AG20443 (cell line): ENCODE measurements at places on chromosomes 7 and 10.

DNA sequence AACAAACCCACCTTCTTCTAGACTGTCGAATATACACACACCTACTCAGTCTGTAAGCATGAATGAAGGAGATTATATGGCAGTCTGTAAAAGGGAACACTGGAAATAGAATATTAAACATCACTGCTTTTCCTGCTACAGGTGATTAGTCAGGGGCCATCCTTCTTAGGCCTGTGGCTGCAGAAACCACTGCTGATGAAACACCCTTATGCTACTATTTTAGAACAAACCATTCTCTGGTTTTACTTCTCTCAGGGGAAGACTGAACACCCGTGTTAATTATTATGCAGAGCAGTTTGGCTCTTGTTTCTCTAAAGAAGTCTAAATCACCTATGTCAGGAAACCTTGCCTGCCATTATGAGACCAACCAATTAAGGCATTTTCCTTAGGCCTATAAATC lies 351.1 kb upstream of the KLF6 start:
- no peak for DNase-seq

DNA sequence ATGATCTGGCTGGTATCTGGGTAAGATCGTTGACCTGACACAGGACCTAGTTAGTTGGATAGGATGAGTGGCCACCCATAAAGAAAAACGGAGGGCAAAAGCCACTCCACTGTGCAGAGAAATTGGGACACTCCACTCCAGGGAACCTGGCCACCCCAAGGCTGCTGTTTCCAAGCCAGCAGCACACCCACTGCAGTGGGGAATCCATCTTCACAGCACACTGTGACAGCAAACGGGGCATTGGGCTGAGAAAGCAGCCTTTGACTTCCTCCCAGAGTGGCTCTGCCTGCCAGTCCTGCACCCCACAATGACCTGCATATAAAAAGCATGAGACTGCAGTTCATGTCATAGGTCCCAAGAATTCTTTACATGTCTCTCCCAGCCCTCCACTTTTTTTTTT lies 52.9 kb downstream of the MTPN start:
- DNase-seq = no peak

- no peak for DNase-seq
These were observed 99.2 kb upstream of the MALRD1 start for GRCh38 chr10:18949391-18949790.

DNA sequence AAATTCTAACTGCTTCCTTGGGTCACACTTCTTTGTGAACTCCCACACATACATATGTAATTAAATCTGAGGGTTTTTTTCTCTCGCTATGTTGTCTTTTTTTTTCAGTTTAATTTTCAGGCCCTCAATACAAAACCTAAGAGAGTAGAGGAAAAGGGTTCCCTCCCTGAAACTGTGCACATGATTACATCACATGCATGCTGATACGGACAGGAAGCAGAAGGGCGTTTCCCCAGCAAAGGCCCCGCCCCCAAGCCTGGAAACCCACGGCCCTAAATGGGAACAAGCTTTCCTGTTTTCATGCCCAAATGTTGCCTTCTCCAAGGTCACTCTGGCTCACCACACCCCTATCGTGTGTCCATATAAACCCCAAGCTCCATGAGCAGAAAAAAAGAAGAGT lies 115.4 kb downstream of the TEX36 start:
- no peak for DNase-seq

GRCh38 chr7:114787556-114787955 lies 134.3 kb upstream of the MDFIC start:
- no peak for DNase-seq

GRCh38 chr10:23917251-23917840 lies 291.6 kb upstream of the KIAA1217 start:
- no peak for DNase-seq

- no peak for DNase-seq
These were observed 13.2 kb downstream of the MKI67 start for GRCh38 chr10:128113026-128113425.

DNA sequence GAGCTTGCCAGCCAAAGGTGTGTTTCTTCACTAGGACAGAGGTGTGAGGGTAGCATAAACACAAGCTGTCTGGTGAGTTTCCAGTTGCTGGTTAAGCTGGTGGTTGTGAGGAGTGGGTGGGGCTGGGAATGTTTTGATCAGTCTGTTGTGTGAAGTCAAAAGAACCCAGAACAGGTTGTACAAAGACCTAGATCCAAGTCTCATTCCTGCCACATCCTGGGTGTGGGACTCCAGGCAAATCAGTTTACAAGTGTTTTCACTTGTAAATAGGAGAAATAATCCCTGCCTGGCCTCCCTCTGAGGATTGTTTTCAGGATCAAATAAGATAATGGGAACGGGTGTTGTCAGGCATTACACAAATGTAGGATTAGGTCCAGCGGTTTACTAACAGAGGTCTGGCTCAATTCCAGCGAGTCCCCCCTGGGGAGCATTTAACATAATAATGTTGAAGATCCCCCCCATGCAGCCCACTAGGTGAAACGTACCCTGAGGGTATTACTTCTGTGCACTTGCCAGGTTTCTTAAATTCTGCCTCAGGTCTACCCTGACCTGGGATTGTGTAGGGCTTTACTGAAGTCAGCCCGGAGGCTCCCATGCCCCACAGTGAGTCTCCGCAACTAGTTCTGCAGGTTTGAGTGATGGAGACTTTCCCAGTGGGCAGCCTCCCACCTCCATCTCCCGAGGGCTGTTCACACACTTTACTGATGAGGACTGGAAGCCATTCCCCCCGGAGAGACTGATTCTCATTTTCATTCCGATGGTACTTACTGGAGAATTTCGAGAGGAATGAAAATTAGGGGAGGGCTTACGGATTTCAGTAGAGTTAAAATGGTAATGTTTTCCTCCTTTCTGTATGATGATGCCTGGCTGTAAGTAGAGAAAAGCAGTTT lies 2.7 kb upstream of the FRAT2 start:
- DNase-seq = no peak

GRCh38 chr10:79268161-79268601 lies 79.1 kb upstream of the PPIF start:
- DNase-seq = peak; percentile 63

GRCh38 chr7:121113288-121113687 lies 124.8 kb downstream of the CPED1 start:
- DNase-seq = peak; percentile 12
